ENCODE measurements at places on chromosomes 4 and X. TPM values are rescaled to one million over a fixed set of nuclear protein-coding genes. Genes with fewer than 3 reads are reported as not detected.

ASMT gene
- not detected for total RNA-seq

DNA sequence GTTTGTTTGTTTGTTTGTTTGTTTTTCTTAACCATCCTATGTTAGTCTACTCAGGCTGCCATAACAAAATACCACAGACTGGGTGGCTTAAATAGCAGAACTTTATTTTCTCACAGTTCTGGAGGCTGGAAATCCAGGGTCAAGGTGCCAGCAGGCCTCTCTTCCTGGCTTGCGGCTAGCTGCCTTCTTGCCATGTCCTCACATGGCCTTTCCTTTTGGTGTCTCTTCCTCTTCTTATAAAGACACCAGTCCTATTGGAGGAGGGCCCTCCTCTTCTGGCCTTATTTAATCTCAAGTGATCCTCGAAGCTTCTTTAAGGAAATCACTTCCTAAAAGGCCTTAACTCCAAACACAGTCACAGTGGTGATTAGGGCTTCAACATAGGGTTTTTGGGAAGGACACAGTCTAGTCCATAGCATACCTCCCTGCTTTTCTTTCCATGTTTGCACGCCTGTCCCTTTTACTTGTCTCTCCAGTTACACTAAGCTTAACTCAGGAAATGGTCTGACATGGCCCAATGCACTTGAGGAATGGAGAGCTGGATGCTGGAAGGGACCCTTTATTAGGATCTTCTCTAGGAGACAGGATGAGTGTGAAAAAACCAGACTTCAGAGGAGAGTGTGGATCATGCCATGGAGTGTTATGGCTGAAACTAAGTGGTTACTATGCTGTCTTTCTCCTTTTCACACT is 36.0 kb upstream of the MGST2 start:
- DNase-seq: no peak

- DNase-seq: no peak
Measured at GRCh38 chr4:61373901-61374440, 173.8 kb downstream of the ADGRL3 start.

GRCh38 chr4:128846063-128846462 is 36.6 kb downstream of the JADE1 start:
- no peak for DNase-seq

DNA sequence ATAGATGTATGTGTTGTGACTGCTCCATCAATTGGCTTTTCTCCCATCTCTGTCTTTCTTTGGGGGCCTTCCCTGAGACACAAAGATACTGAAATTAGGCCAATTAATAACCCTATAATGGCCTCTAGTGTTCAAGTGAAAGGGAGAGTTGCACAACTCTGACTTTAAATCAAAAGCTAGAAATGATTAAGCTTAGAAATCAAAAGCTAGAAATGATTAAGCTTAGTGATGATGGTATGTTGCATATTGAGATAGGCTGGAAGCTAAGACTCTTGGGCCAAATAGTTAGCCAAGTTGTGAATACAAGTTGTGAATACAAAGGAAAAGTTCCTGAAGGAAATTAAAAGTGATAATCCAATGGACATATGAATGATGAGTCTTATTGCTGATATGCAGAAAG is 452.9 kb upstream of the AGA start:
- no peak for DNase-seq

DNA sequence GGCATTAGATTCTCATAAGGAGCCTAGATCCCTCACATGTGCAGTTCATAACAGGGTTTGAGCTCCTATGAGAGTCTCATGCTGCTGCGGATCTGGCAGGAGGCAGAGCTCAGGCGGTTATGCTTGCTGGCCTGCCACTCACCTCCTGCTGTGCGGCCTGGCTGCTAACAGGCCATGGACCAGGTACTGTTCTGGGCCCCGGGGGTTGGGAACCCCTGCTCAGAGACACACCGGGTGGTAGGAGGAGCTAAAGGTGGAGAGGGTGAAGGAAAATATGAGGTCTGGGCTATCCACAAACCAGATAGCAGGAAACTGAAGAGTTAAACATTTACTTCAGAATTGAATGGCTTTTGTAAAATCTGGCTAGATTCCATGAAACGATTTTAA is 5.9 kb upstream of the F11 start:
- no peak for DNase-seq

GRCh38 chrX:11215191-11215921 is 77.9 kb upstream of the AMELX start:
- no peak for DNase-seq

GRCh38 chr4:135236048-135236447 is 1034.5 kb upstream of the PABPC4L start:
- DNase-seq: no peak

GRCh38 chr4:158162631-158163030 is 10.2 kb downstream of the GASK1B start:
- no peak for DNase-seq

DNA sequence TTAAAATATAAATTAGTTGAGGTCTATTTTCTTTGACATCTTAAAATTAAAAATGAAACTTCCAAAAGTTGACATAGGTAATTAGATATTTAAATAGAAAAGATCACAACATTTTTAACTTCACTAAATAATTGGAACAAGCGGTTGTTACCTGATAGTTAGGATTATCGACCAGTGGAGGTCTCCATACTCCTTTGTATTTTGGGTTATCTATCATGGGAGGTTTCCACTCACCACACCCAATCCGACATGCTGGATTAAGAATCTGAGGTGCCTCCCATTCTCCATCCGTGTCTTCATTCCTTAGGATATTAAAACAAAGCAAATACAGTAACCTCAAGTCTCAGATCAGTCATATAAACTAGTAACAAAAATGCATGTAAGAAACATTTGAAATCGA is 22.2 kb downstream of the SCOC start:
- DNase-seq: no peak

GRCh38 chr4:166153548-166153947 is 280.5 kb downstream of the TLL1 start:
- no peak for DNase-seq

DNA sequence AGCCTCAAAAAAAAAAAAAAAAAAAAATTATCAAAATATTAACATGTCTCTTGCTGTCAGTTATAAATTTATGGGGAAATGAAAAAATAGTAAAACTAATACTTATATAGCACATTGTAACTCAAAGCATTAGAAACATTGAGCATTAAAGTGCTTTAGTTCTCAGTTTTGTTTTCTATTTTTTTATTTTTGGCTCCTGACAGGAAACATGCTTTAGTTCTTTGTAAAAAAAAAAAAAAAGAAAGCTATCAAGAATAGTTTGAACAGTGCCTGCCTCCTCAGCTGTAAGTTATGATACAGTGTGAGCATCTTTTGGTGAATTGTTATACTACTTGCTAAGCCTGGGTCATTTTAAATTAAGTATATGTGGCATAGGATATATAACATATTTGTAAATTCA is 5.1 kb upstream of the CENPC start:
- DNase-seq: no peak

DNA sequence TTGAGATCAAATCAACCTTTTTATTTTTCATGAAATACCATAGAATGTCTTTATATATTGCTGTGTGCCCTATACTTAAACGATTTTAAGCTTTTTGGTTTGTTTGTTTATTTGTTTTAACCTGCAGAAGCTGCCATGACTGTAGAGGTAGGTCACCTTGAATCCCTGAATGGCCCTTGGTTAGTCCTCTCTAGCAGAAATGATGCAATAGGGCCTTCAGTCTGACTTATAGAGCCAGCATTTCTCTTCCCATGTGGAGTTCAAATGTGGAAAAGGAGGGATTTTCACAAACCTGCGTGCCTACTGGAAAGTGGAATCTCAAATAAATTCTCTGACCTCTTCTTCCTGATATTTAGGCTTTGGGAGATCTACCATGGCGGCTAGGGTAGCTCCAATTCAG is 327.9 kb downstream of the MAPK10 start:
- DNase-seq: no peak

DNA sequence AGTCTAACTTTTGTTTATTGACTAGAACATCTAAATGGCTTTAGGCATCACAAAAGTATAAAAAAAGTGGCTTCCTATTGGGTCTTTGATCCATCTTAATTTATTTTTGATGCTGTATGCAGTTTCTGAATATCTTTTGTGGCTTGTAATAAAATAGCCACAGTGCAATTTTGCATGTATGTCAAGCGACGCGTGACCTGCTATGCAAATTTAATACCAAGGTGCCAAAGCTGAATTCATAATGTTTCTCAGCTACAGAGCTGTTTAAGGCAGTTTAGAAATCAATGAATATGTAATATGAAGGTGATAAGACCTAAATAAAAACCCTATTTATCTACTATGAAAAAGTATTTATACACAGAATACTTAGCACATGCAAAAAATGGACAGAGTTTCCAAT is 197.8 kb downstream of the AFF2 start:
- DNase-seq: no peak
